Activated CD4-positive, CD25-positive, alpha-beta regulatory T cell treated with anti-CD3 and anti-CD28 coated beads, Interleukin-2, amount 50 U/mL, for 16 hours (primary cell): ENCODE measurements at places on chromosomes 4 and X.
A peak's percentile ranks its signal among the peaks of the same experiment; 100 is the strongest.

DNA sequence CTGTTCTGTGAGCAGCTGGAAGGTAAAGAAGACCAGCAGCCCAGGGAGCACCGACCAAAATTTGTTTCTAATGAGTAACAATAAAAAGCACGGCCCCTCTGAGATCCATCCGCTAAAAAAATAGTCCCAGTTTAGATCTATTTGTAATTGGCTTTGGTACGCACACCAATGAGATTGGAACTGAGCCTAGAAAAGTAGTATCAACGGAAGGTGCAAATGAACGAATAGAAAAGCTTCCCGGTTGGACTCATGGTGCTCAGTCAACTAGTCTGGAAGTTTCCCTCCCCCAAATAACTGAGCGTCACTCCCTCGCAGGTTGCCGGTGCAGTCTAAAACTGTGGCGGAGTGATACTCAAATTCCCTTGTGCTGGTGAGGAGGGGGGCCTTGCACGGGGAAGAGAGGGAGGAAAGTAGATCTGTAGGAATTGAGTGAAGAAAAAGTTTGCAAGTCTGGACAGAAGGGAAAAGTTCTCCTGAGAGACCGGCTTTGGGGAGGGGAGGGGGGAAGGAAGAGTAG is at the start of gene COL4A5:
TSS of gene COL4A5 (plus strand) at position 413 of the 517 bp plus-strand sequence. CDS start 288 bp downstream, outside the sequence.
- no peak for DNase-seq

- no peak for DNase-seq
Measured at GRCh38 chrX:41608244-41608643, 80.5 kb upstream of the GPR34 start.

GRCh38 chr4:2261110-2261852 is 628 bp downstream of the MXD4 start:
- no peak for DNase-seq

DNA sequence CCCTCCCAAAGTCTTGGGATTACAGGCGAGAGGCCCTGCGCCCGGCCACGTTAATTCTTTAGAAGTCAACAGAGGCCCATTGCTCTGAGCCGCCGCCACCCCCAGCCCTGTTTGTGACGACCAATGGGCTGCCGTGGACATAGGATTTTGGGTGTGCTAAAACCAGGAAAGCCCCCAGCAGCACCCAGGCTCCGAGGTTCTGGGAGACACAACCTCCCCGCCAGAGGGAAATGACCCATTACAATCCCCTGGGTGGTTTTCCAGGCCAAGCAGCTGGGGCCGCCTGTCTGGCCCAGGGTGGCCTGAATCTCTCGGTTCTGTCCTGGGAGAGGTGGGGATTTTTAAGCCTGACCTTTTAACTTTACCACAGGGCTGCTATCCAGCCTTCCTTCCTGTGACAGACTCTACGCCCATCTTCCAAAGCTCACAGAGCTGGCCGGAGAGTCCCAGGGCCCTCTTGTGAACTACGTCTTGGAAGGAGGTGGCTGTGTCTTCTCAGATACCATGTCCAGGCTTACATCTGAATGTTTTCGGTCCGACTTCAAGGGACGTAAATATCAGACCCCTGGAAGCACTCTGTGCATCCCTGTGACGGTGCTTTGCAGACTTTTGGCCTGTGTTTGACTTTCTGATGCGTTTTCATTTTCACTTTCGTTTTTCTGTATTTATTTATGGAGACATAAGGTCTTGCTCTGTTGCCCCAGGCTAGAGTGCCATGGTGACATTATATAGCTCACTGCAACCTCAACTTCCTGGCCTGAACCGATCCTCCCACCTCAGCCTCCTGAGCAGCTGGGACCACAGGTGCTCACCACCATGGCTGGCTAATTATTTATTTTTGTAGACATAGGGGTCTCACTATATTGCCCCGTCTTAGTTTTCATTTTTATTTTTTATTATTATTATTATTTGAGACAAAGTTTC is 36.0 kb downstream of the P2RY8 start:
- DNase-seq = no peak

GRCh38 chr4:27010334-27010940 is 149.8 kb downstream of the STIM2 start:
- DNase-seq = peak; percentile 9

GRCh38 chr4:165606465-165607205 is 227.8 kb downstream of the CPE start:
- DNase-seq = no peak

GRCh38 chr4:68373513-68373912 is 23.6 kb upstream of the YTHDC1 start:
- DNase-seq = peak; percentile 23

- no peak for DNase-seq
Measured at GRCh38 chr4:156443488-156443887, 489.8 kb upstream of the CTSO start.

DNA sequence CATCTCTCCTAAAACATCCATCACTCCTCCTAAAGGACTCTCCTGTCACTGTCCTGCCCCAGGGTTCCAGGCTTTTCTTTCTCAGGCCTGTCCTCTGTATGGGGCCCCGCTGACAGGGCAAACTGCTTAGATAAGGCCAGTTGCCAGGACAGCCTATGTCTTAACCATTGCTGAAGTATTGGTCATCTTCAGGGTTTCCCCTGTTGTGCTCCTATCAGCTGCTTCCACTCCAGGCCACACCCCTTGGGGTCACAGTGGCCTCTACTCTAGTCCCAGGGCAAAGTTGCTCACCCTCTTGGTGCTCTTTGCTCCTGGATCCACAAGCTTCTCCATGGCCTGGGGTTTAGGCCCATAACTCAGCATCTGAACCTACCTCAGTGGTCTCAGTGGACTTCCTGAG is 138.0 kb upstream of the PJA1 start:
- DNase-seq = no peak

DNA sequence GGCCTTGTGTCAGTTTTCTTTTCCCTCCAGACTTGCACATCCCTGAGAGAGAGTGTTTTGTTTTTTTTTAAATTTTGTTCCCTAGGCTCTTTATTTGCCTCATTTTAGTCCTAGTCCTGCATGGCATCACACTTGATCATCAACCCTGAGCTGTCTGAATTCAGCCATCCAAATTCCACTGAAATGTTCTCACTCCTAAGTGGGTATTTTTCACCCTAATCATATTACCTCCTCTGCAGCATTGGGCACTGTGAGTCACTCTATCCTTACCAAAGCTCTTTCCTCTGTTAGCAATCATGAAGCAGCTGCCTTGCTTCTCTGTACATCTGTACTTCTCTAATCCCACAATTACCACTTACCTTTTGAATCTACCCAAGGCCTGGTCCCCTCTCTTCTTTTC is 356.6 kb upstream of the MAGEB2 start:
- no peak for DNase-seq

- no peak for DNase-seq
Measured at GRCh38 chr4:106021737-106022410, 126.6 kb downstream of the NPNT start.

DNA sequence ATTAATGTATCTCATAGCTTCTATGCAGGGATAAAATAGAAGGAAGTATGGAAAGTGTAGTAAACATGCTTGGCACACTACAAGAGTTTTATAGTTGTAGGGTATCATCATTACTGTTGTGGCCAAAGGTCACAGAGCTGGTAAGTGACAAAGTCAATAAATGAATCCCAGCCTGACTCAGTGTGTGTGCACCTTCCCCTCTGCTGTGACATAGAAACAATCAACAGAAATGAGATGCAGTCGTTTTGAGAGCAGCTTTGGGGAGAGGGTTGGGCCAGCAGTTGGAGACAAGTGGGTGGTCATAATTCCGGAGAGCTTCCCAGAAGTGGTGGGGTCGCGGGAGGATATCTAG is 82.4 kb upstream of the RBPJ start:
- no peak for DNase-seq

DNA sequence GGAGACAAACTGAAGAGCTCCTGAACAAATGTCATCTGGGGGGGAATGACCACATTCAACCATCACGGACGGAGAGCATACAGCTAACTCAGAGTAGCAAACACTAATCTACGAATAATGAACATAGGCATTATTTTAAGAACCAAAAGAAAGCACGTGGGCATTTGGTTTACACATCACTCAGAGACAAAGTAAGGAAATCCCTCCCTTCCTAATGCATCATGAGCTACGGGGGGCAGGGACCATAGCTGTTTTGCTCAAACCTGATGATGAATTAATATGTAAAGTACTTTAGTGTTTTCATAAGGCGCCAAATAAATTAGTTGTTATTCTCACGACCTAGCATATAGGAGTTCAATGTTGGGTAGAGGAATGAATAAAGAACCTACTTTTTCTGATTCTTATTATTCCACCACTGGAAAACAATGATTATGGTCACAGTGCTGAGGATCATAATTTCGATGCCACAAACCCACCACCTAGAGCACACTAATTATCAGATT is 11.7 kb upstream of the TMEM156 start:
- DNase-seq = no peak

GRCh38 chr4:60345392-60345791 is 854.7 kb upstream of the ADGRL3 start:
- no peak for DNase-seq

DNA sequence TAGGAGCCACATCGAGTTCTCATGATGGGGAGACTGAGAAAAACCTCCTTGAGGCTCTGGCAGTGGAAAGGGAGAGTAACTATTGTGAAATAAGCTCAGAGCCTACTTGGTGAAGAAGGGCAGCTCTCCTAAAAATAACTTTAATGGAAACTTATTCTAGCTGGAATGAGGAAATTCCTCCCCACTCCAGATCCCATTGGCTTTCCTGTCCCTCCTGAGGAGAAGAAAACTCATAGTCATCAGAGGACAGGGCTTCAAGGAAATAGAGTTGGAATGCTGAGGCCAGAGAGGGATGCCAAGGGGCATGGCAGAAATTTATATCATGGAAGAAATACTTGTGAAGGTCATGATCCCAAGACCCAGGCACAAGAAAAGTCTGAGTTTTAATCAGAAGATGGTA is 70.7 kb upstream of the TAPT1 start:
- DNase-seq = no peak

- no peak for DNase-seq
Measured at GRCh38 chr4:60726779-60727178, 473.3 kb upstream of the ADGRL3 start.

- no peak for DNase-seq
Measured at GRCh38 chr4:34170946-34171345, 2073.4 kb downstream of the ARAP2 start.

DNA sequence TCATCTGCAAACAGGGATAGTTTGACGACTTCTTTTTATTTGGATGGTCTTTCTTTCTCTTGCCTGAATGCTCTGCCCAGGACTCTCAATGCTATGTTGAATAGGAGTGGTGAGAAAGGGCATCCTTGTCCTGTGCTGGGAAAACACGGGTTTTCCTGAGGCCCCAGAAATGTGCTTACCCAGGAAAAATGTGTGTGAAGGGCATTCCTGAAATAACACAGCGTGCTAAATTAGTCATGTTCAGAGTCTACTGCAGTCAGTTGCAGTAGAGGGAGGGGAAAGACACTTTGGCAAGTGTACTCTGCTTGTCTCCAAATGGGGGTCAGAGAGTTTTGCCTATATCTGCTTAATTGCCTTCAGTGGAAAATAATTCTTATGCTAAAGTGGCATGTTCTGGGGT is 153.9 kb downstream of the CCNG2 start:
- no peak for DNase-seq

DNA sequence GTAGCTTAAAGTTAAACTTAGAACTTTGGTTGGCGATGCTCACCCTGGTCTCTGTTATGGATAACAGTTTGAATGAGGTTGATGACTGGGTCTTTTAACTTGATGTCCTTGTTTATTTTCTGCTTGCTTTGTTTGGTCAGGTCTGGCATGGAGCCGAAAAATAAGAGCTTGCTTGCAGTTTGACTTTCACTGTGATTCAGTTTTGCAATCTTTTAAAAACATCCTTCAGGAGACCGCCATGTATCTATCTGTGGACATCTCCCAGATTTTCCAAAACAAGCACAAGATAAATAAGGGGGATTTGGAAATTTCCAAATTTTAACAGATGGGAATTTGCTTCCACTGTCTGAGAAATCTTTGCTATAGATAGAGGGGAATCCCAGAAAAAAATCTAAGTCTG is 246.7 kb downstream of the PALLD start:
- DNase-seq = no peak

DNA sequence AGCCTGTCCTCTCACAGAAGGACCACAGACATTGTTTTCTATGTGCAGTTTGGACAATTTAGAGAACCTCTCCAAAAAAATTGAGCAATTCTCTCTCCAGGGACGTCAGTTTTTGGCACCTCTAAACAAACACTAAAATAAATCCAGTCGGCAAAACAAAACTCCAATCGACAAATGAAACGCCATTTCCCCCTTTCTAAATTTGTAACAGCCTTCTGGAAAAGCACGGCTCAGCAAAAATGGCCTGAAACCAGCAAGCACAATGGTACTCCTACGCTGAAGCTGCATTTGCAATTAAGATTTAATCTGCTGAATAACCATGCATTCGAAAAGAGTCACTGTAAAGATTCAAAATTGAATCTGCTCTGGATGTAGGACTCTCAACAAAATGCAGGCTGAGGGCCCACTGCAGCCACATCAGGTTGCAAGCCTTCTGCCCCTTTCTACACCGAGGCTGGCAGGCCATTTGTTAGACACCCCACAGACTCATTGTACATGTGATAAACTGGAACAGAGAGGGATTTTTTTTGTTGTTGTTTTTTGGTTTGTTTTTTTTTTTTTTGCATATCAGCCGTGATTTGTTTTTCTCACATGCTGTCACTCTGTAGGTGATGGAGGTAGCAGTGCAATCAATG is 79.9 kb upstream of the MAP3K15 start:
- no peak for DNase-seq

GRCh38 chr4:74618659-74619058 is 173.7 kb downstream of the AREG start:
- no peak for DNase-seq

DNA sequence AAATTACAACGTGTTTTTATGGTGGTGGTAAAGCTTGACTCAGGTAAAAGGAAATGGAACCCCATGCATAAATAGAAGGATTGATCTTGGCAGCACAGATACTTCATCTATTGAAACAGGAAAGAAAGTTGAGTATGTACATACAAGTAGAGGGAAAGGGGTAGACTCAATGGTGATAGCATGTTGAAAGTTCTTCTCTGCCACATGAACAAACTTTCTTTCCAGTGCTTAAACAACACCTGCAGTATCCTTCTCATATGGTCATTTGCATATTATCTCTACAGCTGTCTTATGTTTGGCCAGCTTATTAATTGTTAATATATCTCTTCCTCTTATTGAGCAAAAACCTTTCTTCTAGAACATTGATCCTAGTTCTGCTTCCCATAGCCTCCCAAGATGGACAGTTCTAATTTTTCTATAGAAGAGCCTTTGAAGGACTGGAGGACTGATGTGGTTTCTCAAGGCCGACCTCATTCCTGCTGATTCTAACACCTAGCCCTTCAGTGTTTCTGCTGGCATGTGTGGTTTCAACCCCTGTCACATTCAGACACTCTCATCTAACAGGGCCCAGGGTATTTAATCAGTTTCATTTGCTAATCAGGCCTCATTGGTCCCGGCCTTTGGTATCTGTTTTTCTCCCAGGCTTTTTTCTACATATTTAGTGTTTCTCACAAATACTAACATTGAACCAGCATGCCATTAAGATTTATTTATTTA is 108.1 kb upstream of the SPRY1 start:
- DNase-seq = no peak

- DNase-seq = no peak
Measured at GRCh38 chr4:926538-926937, 5.6 kb downstream of the GAK start.

GRCh38 chrX:149962859-149963757 is 24.8 kb upstream of the EOLA2 start:
- no peak for DNase-seq
